ENCODE measurements at places on chromosomes 4 and X.

DNA sequence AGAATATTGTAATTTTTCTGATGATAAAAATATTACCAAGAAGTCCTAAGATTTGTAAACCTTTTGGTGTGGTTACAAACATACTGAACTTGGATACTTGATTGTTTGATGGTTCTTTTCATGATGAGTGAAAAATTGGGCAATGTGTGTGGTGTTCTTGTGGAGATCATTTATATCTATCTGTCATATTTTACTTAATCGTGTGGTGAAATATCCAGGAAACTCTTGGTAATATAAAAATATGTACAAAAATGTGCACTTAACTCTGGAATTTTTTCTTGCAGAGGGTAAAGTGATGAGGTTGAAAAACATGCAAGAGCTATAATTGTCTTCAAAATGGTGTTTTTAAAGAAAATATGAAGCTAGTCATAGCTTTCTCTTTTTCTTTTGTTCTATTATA, 2.8 kb downstream of the DCUN1D4 start:
- DNase-seq, result peak; percentile 61

- no peak for DNase-seq
Observed at GRCh38 chr4:87745064-87745807, 54.1 kb upstream of the IBSP start.

- peak; percentile 67 for DNase-seq
Observed at GRCh38 chr4:128385683-128386304, 98.2 kb upstream of the PGRMC2 start.

DNA sequence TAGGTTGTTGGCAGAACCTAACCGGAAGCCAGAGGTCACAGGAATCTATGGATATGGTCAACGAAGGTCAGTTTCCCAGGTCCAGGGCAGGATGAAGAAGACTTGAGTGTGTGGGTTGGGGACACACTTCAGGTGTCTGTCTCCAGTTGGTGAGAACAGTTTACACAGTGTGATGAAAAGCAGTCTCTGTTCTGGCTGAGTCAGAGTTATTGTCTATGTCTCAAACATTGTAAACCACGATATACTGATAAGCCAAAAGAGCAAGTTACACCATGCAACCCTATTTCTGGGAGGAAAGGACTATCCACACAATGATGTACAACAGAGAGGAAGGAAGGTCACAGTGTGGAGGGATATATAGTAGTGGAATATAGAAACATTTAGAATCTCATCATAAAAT, 187.1 kb upstream of the C1QTNF7 start:
- peak; percentile 39 for DNase-seq

GRCh38 chr4:182823576-182823975, 93.6 kb downstream of the DCTD start:
- DNase-seq, result no peak

DNA sequence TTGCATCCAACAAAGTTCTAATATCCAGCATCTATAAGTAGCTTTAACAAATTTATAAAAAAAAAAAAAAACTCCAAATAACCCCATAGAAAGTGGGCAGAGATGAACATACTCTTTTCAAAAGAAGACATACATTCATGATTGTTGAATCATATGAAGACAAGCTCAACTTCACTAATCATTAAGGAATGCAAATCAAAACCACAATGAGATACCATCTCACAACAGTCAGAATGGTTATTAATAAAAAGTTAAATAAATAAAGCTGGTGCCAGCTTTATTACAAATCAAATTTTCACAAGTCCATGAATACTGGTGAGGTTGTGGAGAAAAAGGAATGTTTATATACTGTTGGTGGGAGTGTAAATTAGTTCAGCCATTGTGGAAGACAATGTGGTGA, 592.0 kb downstream of the IQCM start:
- peak; percentile 80 for DNase-seq

- DNase-seq, result no peak
Observed at GRCh38 chrX:46814966-46815365, 21.9 kb upstream of the RP2 start.

DNA sequence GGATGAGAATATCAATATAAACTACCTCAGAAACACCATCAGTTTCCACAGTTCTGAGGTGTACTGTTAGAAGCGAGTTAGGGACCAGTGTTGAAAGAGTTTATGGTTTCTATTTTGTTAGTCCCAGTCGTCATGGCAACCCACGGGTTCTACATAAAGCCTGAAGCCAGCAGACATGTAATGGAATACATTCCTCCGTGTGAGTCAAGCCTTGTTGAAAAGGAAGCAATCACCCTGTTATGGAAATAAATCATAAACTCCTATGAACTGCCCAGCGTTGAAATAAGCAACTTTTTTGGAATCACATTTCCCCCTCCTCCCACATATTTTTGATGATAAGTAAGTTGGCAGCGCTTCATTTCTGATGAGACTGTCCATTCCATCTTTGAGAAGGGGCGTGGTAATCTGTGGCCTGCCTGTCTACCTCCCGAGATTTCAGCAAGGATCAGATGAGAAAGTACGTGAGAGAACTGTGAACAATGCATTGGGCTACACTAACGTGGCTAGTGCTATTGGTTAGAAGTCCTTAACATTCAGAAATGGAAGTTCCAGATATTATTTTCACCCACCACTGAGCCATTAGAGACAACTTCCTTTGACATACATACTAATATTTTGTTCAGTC, 40.4 kb upstream of the PDHA1 start:
- DNase-seq, result peak; percentile 94

DNA sequence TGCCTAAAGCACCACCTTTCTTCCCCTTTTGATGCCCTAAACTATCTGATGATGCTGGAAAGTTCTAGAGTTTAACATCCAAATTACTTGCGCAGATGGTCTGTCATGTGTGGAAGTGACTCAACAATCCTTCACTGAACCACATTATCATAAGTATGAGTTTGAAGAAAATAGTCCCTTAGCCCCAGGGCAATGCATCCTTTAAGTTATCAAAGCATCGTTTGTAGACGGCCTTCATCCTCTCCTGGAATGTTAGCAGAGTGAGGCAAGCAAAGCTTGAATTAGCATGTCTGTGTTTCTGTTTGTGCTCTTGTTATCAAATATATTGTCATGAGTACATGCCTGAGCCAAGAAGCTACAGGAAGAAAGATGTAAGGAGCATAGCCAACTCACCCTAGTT, 570.9 kb downstream of the MID1IP1 start:
- no peak for DNase-seq

GRCh38 chr4:61666244-61666643, 466.1 kb downstream of the ADGRL3 start:
- DNase-seq, result peak; percentile 25

DNA sequence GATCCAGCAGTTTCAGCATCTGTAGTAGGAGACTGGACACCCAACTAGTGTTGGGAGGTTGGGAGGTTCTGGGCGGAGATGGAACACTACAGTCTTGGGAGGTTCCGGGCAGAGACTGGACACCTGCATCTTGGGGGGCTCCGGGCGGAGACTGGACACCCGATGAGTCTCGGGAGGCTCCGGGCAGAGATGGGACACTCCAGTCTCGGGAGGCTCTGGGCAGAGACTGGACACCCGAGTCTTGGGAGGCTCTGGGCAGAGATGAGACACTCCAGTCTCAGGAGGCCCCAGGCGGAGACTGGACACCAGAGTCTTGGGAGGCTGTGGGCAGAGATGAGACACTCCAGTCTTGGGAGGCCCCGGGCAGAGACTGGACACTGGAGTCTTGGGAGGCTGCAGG, 29.5 kb upstream of the LANCL3 start:
- DNase-seq, result no peak

- no peak for DNase-seq
Observed at GRCh38 chrX:17563076-17563475, 174.2 kb upstream of the SCML1 start.

- no peak for DNase-seq
Observed at GRCh38 chr4:27006646-27007045, 146.0 kb downstream of the STIM2 start.

GRCh38 chr4:101136373-101137370, 210.7 kb downstream of the PPP3CA start:
- DNase-seq, result no peak

- no peak for DNase-seq
Observed at GRCh38 chr4:90670183-90670582, 543.0 kb downstream of the CCSER1 start.

DNA sequence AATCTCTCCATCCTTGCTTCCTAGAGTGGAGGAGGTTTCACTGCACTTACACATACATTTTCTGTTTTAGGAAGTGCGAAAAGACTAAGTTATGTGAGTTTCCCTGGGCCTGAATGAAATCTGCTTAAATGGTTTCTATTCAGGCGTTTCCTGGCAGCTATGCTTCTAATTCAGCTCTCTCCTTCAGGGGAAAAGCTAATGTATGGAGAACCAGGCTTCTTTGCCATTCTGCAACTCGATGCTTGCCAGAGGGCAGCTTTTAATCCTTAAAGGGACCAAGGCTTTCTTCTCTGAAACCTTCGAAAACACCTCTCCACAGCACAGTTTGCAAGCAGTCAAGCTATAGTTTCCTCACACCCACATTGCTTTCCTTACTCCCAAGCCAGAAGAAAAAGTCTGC, 89.5 kb upstream of the ARX start:
- DNase-seq, result no peak

- DNase-seq, result no peak
Observed at GRCh38 chr4:88531549-88531948, 8.0 kb upstream of the PYURF start.

DNA sequence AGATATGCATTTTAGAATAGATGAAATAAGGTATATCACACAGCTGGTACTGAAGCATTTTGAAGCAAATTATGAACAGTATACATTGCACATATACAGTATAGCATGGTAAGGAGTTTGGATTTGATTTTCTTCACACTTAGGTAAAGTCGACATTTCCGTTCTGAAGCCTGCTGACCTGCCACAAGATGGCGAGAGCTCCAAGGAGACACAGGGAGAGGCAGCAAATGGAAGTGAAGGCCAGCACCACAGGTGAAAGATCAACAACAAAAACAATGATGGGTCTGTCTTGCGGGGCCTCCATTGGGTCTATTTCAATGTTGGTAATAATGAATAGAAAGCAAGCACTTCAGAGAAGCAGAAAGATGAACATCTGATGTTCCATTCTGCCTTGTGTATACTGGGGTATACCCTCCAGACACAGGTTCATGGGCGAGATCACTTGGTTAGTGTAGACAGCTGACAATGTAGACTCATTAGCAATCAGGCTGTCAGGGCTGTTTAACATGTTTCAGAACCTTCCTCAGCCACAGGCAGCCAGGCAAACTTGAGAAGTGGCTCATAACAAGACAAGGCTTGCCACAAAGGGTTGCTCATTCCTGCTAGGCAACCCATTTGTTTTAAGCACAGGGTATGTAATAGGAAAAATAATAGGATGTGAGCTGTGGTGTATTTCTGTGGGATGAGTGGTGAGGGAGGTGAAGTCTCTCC, 21.4 kb upstream of the NOX1 start:
- DNase-seq, result peak; percentile 18

- no peak for DNase-seq
Observed at GRCh38 chr4:74397748-74398426, 32.9 kb downstream of the EREG start.

GRCh38 chr4:78513411-78513975, 38.1 kb upstream of the ANXA3 start:
- no peak for DNase-seq

DNA sequence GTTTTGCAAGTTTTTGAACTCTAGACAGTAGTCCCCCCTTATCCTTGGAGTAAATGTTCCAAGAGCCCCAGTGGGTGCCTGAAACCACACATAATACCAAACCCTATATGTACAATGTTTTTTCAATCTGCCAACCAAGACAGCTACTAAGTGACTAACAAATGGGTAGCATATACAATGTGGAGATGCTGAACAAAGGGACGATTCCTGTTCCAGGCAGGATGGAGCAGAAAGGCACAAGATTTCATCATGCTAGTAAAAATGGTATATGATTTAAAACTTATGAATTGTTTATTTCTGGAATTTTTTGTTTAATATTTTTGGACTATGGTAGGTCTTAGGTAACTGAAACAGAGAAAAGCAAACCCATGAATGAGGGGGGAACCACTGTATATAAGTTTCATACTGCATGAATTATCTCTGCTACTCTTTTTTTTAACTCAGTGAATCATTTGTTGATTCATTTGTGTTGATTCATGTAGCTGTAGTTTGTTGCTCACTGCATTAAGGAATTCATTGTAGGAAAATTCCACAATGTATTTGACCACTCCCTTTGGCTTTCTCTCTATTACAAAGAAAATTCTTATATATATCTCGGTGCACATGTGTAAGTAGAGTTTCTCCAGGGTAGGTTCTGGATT, 21.9 kb upstream of the ANXA3 start:
- DNase-seq, result peak; percentile 41

DNA sequence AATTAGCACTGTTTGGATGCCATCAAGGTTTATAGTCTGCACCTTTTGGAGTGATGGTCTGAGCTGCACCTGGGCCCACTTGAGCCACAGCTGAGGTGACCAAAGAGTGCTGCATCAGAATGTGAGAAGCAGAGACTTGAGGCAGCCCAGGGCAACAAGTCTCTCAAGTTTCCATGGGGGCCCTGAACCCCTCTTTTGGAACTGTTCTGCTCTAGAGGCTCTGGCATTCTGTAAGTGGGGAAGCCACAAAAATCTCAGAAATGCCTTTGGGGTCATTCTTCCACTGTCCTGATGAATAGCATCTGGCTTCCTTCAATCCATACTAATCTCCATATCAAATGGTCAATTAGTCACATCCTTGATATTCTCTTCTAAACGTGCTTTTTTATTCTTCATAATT, 298.4 kb upstream of the MAOA start:
- DNase-seq, result peak; percentile 7

GRCh38 chr4:73620115-73620792, at the start of gene RASSF6:
Gene RASSF6, minus strand, starts transcription at chr4:73620436. Its CDS starts 8,641 bp downstream, at chr4:73611795.
- DNase-seq, result no peak

DNA sequence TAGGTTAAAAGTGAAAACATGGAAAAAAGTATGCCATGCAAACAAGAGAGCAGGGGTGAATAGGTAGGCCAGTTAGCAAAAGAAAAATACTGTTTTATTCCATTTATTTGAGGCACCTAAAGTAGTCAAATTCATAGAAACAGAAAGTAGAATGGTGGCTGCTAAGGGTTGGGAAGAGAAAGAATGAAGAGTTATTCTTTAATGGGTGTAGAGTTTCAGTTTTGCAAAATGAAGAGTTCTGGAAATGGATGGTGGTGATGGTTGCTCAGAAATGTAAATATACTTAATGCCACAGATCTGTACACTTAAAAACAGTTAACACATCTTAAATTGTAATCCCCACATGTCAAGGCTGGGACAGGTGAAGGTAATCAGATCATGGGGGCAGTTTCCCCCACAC, 29.7 kb downstream of the PARM1 start:
- no peak for DNase-seq

GRCh38 chr4:40586034-40586433, 43.6 kb downstream of the RBM47 start:
- peak; percentile 25 for DNase-seq

- DNase-seq, result peak; percentile 81
Observed at GRCh38 chr4:145278341-145279121, 98.1 kb upstream of the OTUD4 start.

GRCh38 chr4:169100670-169101101, 90.6 kb upstream of the CBR4 start:
- DNase-seq, result no peak

GRCh38 chr4:55218041-55218440, 92.6 kb upstream of the KDR start:
- no peak for DNase-seq

- no peak for DNase-seq
Observed at GRCh38 chrX:69319376-69319775, 154.1 kb upstream of the PJA1 start.

- peak; percentile 89 for DNase-seq
Observed at GRCh38 chr4:183532821-183533220, 28.0 kb downstream of the ING2 start.
